ENCODE measurements at places on chromosomes 2 and 18.

GRCh38 chr2:108348816-108349570 lies 28.8 kb upstream of the SULT1C4 start:
- DNase-seq, result no peak

- no peak for DNase-seq
Measured at GRCh38 chr2:182541268-182541667, 114.4 kb upstream of the PDE1A start.

DNA sequence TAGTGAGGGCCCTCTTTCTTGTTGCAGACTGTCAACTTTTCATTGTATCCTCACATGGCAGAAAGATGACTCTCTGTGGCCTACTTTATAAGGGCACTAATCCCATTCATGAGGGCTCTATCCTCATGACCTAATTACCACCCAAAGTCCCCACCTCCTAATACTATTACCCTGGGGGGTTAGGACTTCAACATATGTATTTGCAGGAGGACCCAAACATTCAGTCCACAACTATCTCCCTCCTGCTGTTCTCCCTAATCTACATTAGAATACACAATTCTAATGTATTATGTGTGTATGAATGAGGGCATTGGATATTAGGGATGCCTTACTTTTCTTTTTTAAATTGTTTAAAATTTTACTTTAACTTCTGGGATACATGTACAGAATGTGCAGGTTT lies 246.0 kb upstream of the TANK start:
- DNase-seq, result no peak

DNA sequence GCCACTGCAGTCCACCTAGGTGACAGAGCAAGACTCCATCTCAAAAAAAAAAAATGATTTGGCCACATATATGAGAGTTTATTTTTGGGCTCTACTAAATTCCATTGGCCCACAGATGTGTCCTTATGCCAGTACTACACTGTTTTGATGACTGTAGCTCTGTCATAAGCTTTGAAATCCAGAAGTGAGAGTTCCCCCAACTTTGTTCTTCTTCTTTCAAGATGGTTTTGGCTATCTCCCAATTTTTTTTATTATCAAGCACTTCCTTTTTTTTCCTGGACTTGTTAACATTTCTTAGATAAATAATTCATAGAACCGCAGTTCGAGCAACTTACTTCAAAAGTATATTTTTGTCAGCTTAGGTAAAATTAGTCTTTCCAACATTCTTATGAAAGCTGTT lies 96.9 kb downstream of the TSHZ1 start:
- DNase-seq, result no peak

DNA sequence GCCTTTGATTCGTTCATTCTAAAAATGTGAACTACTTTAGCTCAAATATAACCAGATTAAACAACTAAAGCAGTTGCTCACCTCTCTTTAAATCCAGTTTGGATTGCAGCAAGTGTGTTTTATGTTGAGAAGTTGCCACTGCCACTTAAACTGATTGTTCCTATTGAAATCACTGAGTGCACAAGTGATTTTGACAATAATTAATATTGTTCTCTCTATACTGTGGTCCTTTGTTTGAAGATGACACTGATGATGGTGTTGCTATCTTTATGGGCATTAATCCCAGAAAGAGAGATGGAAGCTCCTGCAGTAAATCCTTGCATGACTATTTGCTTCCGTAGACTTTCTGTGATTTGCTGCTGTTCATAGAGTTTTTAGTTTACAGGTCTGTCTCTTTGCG lies 251.4 kb upstream of the ZEB2 start:
- no peak for DNase-seq

DNA sequence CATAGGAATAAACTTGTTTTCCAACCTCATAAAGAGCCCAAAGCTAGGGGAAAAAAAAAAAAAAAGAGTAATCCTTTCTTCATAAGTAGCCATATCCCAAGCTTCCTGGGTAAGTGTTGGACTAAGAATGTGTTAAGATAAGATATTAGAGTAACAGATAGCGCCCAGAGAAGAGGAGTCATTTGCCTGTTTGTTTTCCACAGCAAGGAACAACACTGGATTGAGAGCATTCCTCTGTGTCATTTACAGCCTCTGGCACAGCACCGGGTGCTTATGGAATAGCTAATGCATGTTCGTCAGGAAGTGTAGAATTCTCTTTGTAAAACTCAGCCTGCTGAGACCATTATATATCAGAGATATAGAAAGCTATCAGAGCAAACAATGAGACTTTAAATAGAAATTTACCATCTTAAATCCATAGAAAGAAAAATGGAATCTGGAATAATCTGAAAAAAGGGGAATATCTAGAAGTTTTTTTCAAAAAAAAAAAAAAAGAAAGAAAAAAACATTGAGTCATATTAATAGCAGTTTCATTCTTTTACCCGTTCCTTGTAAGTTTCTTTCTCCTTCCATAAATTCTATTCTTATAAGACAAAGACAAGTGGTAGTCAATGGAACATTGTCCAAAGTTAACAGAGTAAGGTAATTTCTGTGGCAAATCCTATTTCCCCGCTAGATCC lies 37.6 kb downstream of the LRP2 start:
- no peak for DNase-seq

GRCh38 chr2:192469612-192470011 lies 274.9 kb upstream of the TMEFF2 start:
- DNase-seq, result no peak

- DNase-seq, result no peak
Measured at GRCh38 chr2:199455545-199456382, 2.0 kb downstream of the SATB2 start.

DNA sequence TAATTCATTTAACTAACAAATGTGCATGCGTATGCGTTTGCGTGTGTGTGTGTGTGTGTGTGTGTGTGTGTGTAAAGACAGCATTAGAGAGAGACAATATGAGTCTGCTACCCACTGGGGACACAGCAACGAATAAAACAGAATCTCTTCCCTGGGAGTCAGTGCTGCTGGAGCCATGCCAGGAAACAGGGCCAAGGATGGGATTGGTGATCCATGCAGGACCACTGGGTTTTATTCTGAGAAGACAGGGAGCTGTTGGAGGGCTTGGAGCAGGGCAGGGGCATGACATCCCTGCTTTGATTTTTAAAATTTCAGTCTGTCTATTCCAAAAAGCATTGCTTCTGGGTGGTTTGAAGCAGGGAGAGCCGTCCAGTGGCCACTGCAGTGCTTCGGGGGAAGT lies 62.9 kb downstream of the PDCL3 start:
- DNase-seq, result no peak

GRCh38 chr2:182594286-182594685 lies 121.8 kb upstream of the DNAJC10 start:
- peak; percentile 55 for DNase-seq

- no peak for DNase-seq
Measured at GRCh38 chr2:109411640-109412325, 202.0 kb downstream of the SEPTIN10 start.

- peak; percentile 90 for DNase-seq
Measured at GRCh38 chr18:58785171-58785805, 79.4 kb upstream of the ZNF532 start.

- no peak for DNase-seq
Measured at GRCh38 chr2:9439536-9439935, 16.1 kb downstream of the CPSF3 start.

DNA sequence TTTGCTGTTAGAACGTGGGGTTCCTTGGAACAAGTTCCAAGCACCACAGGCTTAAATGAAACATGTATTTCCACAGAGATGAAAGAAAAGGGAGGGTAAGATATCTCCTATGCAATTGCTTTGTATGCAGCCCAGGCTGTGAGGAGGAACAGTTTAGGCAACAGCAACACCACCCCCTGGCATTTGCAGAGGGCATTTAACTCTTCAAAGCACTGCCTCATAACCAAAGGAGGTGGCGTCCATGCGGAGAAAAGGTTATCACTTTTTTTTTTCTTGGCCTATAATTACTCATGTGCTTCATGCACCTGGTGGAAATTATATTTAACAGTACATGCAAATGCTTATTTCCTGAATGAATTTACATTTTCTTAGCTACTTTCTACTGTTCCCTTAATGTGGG lies 286.0 kb downstream of the LPIN1 start:
- no peak for DNase-seq

Measured in fibroblast of skin of right quadriceps (primary cell).